ENCODE measurements at places on chromosomes 4 and X.

GRCh38 chrX:142001934-142002333 is 98.2 kb downstream of the MAGEC1 start:
- no peak for DNase-seq

DNA sequence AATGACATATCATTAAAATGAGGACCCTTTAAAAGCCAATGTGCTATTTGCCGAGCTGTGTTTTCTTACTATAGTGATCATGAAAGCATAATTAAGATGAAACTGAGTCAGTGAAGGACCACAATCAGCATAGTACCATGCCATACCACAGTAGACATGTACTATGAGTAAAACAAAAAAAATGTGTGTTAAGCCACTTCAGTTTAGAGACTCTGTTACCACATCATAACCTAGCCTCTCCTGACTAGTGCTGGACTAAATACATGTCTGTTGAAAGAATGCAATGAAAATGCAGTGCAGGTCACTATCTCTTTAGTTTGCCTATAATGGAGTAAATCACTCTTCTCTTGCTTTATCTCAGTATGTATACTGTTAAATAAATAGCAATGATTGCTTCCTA is 12.3 kb upstream of the DDX53 start:
- no peak for DNase-seq

DNA sequence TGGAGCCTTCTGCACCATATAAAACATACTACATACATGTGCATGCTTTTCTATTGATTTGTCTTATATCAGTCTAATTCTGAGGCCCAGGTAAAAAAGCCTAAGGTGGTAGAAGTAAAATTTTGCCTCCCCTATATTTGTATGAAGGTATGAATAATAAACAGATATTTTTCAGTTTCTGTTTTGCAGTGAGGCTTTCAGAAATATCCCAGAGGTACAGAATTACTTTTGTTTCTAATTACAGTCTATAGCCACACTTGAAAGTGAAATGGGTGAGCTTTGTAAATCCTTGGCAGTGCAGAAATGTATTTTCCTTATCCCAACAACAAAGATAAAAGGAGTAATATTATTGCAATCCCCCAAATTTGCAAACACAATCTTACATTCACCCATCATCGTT is 59.5 kb downstream of the DDX60 start:
- DNase-seq = no peak

DNA sequence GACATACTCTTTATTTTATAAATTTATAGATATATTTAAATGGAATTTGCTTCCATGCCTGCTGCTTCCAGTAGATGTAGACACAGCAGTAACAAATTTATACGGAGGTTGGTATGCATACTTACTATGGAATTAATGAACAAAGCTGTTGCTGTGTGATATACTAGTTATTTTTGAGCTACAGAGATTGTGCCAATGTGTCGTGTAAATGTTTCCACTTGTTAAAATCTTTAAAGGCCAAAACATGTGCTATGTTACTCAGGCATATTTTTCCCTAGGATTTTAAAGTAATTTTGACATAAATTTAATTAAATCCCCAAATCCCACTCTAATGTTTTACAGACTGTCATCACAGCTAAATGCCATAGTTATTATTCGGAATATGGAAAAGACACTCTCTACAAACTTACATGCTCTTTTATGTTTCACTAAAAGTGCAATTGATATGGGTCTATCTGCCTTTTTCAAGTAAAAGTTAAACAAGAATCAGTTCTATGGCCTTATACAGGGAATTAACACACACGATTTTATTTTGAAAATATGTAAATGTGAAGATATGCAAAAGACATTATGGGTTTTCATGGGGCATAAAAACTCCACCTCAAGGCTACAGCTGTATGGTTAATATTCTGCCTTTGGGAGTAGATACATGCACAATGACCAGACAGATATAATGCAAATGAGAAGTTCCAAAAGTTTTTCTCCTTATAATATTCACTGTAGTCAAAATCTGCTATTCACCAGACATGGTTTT is 256.8 kb downstream of the FSTL5 start:
- no peak for DNase-seq

GRCh38 chrX:9539605-9540387 is 74.9 kb downstream of the TBL1X start:
- DNase-seq = no peak

GRCh38 chr4:25059791-25060190 is 29.0 kb upstream of the LGI2 start:
- no peak for DNase-seq

GRCh38 chr4:146336410-146336807 is 122.1 kb downstream of the REELD1 start:
- DNase-seq = no peak

GRCh38 chr4:6368601-6369000 is 99.0 kb downstream of the WFS1 start:
- no peak for DNase-seq

DNA sequence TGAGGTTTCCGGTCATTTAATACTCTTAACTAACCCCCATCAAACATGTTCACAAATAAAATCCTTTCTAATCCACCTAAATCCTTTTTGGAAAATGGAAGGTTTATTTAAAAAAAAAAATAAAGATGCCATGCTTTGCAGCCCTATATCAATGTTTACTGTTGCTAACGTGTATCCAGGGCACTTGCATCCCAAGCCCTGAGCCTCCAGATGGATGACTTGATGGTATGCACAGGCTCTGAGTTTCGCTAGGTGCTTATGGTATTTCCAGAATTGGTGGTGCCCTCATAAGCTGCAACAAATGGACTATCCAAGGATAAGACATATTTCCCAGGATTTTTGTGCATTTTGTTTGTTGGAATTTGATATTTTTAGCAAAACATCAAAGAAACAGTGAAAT is 257.7 kb downstream of the PRDM5 start:
- no peak for DNase-seq

DNA sequence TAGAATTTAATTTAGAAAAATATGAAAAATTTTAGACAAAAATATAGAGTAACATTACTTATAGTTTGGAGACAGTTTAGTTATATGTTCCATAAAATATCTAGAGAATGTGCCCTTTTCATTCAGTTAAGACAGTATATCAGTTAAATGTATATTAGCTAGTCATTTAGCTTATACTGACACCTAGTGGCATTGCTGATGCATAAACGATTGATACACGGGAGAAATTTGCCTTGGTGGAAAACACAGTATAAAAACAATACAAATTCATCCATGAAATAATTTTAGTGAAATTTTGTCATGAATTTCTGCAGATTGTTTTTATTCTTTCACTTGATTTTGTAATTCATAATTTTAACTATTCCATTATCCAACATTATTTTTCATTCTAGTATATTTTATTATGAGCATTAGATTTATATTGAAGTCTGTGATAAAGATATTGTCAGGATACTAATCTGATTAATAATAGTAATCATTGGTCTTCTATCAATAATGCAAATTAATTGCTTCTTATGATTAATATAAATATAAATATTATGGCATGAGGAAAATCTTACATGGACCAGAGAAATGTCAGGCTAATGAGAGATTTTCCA is 219.0 kb downstream of the TLL1 start:
- DNase-seq = no peak

- no peak for DNase-seq
Measured at GRCh38 chr4:7156328-7156727, 36.0 kb upstream of the SORCS2 start.

DNA sequence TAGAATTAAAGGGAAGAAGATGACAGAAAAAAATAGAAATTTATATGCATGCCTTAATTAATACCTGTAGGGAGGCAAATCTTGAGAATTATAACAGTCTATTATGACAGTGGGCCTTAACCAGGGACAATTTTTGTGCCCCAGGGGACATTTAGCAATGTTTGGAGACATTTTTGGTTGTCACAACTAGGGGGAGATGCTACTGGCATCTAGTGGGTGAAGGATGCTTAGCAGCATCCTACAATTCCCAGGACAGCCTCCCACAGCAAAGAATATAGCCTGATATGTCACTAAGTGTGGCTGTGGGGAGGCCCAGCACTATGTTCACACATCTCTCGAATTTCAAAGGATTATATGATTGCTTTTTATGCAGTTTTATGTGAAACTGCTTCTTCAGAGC is 10.5 kb downstream of the GPR82 start:
- no peak for DNase-seq

GRCh38 chrX:41982953-41983352 is 59.6 kb upstream of the CASK start:
- no peak for DNase-seq

DNA sequence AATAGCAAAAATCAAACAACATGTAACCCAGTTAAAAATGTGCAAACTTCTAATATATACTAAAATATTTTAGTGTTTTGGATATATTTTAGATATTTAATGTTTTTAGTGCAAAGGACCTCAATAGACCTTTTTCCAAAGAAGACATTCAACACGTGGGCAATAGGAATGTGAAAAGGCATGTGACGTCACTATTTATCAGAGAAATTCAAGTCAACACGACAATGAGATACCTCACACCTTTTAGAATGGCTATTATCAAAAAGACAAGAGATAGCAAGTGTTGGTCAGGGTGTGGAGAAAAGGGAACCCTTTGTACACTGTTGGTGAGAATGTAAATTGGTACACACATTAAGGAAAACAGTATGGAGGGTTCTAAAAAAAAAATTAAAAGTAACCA is 115.6 kb upstream of the FAM47B start:
- no peak for DNase-seq

DNA sequence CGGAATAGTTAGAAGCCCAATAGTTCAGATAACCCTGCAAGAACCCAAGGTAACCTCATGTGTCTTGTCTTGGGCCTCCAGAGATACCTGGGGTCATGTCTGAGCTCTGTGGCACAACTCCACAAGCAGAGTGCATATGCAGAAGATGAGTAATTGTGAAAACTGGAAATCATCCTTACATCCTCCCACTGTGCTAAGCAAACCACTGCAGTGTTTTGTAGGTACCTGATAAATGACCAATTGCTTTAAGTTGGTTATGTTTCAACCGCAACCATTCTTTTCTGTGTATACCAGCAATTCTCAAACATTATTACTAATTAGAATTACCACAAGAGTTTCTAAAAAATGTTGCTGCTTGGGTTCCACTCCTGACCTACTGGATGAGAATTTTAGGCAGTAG is 73.2 kb downstream of the CBLL2 start:
- no peak for DNase-seq

GRCh38 chr4:20483416-20483815 is 216.8 kb upstream of the PACRGL start:
- no peak for DNase-seq

DNA sequence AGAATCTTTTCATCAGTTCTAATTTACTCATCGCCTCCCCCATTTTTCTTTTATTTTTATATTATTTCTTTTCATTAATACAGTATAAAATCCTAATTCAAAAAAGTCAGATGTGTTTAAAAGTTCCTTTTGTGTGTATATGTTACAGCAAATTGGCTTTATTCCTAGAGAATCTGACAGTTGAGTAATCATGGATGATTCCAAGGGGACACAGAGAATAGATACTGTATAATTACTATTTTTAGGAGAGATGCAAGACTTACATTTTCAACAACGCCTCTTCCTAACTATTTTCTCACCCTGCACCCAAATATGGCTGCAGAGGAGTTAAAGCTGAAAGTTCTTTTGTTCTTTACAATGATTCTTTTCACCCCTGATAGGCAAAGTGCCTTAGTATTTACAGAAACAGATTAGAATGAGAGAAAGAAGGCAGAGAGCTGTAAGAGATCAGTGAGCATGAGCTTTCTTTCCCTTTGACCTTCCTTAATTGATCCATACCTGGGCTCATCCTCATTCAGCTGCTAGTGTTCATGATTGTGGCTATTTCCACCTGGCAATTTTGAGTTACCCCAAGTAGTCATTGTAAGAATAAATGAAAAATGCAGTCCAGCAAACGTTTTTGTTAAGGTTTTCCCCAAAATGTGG is 210.8 kb downstream of the SLC4A4 start:
- no peak for DNase-seq

GRCh38 chr4:15420642-15421041 is 7.2 kb upstream of the C1QTNF7 start:
- DNase-seq = no peak

GRCh38 chrX:475926-476723 is 89.4 kb upstream of the PPP2R3B start:
- no peak for DNase-seq

DNA sequence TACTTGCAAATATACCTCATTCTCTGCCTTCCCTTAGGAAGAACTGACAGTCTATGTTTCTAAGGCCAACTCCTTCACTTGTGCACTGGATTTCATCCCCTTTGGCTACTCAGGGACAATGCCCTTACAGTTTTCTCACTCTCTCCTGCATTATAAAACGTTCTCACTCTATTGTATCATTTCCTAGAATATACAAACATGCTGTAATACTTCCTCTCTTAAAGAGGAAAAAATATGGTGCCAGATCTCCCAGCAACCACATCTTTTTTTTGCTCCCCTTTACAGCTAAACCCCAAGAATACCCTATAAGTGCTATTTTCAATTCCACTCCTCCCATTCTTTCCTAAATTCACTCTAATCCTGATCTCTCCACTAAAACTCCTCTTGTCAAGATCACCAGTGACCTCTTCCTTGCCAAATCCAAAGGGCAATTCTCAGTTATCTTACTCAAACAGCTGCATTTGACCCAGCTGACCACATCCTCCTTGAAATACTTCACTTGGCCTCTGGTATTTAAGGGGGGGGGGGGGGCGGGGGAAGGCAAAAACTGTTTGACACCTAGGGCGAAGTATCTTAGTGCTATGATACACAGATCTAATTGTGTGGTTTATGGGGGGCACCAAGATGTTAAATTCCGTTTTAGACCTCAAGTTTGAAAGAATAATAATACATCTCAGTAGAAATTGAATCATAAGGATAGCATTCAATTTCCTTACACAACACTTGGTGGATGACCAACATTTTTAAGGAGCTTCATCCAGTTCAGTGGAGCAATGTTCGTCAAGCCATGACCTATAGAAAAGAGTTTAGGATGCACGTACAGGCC is 1.6 kb downstream of the RCHY1 start:
- no peak for DNase-seq

- no peak for DNase-seq
Measured at GRCh38 chr4:187451776-187452175, 543.8 kb upstream of the ZFP42 start.

DNA sequence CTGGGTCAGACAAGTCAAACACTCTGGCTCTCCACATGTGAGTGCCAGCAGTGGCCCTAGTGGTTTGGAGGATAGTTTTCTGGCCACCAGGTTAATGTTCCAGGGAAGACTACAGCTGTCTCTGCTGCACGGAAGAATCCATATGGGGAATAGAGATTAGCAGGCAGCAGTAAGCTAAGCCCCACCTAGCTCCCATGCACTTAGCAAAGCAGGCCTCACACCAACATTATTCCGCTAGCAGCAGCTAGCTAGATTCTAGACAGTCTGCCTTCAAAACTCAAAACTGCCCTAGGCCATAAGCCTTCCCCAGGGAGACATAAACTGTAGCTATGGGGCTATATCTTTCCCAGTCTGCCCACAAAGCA is 203.4 kb downstream of the CHIC1 start:
- DNase-seq = no peak

DNA sequence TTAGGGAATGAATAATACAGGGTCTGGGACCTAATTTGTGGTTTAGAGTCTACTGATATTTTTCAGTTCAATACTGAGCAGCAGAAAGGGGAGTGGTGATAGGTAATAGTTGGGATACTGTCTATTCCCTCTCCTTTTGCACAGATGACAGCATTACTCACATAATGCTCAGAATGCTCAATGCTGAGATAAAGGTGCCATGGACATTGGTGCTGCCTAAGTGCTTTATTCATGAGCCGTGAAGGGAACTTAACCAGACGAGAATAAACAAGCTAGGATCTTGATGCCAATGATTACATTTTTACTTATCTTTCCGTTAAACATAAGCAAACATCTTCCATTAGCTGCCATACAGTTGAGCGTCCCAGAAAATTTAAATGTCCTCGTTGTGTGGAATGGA is 75.6 kb downstream of the STK32B start:
- no peak for DNase-seq

GRCh38 chr4:56671373-56671772 is 9.7 kb downstream of the HOPX start:
- DNase-seq = no peak

All from stimulated activated CD4-positive, alpha-beta T cell treated with anti-CD3 and anti-CD28 coated beads, Interleukin-2, amount 100 ng/mL, for 4 hours (primary cell).